Activated naive CD4-positive, alpha-beta T cell treated with Interleukin-2 at 50 U/mL for 16 hours (primary cell): ENCODE measurements at places on chromosomes 2 and 18.

- no peak for DNase-seq
Measured at GRCh38 chr2:85541753-85542457, 2.9 kb downstream of the MAT2A start.

DNA sequence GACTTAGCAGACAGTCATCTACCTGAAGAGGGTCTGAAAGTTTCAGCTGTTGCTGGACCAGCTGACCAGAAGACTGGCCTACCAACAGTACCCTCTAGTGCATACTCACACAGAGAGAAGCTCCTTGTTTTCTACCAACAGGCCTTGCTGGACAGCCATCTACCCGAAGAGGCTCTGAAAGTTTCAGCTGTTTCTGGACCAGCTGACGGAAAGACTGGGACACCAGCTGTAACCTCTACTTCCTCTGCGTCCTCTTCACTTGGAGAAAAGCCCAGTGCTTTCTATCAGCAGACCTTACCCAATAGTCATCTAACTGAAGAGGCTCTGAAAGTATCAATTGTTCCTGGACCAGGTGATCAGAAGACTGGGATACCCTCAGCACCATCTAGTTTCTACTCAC lies 63.2 kb downstream of the ALMS1 start:
- DNase-seq: no peak

DNA sequence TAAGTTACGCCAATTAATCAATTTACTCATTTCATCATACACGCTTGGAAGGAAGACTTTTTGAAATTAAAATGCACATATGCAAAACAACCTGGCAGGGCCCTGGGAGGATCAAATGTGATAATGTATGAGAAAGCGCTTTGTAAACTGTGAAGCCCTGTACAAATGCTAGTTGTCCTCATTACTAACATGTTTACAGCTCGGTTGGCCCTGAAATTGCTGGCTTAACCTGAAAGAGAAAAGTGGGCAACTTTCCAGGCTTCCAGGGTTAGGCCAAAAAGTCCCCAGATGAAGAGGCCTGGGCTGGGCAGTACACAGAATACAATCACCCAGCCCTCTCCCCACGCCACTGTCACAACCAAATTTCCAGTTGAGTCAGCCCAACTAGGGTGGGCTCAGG lies 60.2 kb downstream of the DNMT3A start:
- DNase-seq: no peak

DNA sequence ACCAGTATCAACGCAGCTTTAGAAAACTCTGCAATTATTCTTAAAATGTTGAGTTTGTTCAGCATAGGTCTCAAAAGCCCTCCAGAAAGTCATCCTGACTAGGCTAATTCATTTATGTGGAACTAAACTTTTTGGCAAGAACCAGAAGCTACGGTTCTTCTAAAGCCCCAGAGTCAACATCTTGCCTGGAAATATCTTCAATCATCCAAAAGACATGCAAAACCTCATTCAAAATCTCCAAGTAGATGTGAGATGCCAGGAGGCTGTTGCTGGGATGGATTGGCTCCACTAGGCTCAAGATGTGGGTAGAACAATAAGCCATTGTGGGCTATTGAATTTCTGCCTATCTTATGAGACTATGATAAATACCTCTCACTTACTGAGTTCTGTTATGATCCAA lies 2.1 kb upstream of the SCG2 start:
- DNase-seq: no peak

DNA sequence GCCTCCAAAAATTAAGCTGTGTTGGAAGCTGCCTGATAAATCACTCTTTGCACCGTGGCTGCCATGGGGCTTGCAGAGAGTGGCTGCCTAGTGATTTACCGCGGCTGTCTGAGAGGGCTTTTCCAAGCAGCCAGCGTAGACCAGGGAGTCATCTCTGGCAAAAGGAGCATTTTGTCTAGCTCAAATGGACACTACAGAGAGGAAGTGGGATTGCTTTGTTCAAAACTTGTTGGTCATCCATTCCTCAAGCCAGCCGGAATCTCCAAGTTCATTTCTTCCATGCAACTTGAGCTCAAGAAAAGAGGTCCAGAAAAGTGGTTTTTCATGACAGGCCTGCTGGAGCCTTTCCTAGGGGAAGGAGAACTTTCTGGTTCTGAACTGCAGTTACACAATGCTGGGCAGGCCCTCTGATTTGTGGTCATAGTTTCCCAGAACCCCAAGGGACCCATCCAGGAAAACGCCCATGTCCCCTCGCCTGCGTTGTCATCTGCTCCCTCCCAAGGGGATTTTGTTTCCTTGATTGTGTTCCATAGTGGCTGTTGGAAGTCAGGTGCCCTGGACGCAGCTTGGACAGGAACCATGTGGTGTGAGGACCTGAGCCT lies 108.1 kb downstream of the TRIB2 start:
- DNase-seq: no peak

DNA sequence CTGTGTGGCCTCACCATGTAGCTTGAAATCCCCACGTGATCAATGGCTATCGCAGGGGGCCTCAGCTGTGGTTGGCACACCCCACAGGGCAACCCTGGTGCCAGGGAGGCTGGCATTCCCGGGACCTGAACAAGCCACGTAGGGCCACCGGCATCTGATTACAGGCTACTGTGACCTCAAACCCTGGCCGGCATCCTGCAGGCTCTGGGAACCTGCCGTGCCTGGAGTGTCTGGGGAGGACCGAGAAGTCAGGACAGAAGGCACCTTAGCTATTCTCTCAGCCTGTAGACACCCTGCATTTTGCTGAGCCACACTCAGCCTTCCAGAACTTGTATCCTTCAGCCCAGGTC lies 213.0 kb downstream of the GLI2 start:
- DNase-seq: no peak

GRCh38 chr2:241874277-241874925 lies 4.9 kb downstream of the RTP5 start:
- DNase-seq: no peak

- no peak for DNase-seq
Measured at GRCh38 chr2:11398750-11399437, 54.5 kb upstream of the ROCK2 start.

DNA sequence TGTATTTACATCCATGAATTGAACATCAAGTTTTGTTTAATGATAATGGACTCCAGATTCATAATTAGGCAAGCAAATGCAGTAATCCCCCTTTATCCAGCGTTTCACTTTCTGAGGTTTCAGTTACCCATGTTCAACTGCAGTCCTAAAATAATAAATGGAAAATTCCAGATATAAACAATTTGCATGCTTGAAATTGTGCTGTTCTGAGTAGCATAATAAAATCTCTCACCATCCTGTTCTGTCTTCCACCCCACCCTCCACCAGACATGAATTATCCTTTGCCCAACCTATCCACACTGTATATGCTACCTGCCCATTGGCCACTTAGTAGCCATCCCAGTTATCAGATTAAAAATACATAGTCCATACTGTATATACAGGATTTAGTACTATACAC lies 224.5 kb upstream of the CHAC2 start:
- DNase-seq: no peak

- peak; percentile 51 for DNase-seq
Measured at GRCh38 chr2:65431421-65432226, 775 bp downstream of the SPRED2 start.

DNA sequence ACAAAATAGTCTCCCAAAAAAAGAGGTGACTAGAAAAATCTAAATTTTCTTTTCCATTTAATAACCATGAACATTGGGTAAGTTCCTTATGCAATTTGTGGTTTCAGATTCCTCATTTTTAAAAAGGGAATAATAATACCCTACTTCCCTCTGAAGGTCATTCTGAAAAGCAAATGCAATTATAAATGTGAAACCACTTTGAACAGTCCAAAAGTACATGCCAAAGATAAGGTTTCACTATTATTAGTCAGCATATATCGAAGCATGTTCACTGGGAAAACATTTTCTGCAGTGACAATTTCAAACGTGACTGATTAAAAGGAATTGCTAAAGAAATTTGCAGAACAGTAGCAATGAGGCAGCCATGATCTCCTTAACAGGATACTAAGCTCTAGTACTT lies 100.1 kb upstream of the RNF152 start:
- no peak for DNase-seq

DNA sequence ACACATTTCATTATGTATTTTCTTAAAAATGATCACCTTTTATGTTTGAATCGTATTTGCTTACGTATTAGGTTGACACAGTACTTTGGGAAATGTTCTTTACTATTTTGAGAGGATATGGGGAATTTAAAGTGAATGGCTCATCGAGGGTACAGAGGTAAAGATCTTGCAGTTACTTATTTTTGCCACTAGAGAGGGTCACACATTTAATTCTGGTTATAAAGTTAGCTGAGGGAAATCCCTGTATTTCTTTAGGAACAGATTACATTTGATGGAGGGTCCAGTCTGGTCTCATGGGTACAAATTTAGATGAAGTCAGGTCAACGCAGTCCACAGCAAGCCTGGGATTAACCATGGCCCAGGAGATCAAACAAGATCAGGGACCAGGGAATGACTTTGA lies 24.5 kb downstream of the DYNC2LI1 start:
- DNase-seq: no peak

DNA sequence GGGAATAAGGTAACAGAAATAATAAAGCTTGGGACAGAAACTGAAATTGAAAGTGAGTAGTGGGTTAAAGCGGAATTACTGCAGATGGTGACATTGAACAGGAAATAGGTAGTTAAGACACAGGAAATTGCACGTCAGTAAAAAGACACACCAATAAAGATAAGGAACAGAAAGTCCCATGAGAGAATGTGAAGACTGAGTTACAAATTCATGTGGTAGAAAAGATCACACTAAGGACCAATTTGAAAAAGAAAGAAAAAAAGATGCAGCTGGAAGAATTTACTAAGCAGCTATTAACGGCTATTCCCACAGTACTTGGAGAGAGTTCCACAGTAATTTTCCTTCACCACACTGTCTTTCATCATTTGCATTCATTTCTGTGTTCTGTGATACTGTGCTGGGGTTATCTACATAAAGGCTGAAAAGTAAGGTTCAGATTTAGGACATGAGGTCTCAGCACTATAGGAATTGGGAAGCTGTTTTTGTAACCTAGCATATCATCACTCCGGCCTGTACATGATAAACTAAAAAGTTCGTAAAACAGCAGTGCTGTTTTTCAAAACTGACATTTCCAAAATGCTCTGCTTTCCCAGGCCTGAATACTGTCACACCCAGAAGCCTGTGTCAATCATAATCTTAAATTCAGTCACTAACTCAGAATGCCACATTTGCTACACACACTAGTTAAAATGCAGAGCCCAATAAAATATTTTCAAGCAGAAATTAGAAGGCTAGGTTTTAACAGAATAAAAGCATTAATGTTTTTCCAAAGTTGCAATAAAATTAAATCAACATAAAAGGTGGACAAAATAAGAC lies 42.9 kb downstream of the SRBD1 start:
- DNase-seq: no peak

GRCh38 chr2:74708296-74708695 lies 54.2 kb downstream of the SEMA4F start:
- no peak for DNase-seq

GRCh38 chr18:45059695-45060094 lies 379.0 kb downstream of the SETBP1 start:
- DNase-seq: no peak

DNA sequence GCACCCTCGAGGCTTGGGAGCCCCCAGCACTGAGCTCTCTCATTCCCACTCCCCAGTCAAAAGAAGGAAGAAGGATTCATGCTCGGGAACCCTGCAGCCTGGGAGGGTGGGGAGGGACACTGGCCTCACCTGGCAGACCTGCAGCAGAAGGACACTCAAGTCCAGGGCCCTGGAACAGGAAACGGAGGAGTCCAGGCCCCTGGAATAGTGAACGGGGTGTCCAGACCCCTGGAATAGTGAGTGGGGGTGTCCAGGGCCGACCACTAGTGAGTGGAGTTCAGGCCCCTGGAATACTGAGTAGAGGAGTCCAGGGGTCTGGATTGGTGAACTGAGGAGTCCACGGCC lies 292.5 kb downstream of the NDUFA10 start:
- no peak for DNase-seq
